ENCODE measurements at places on chromosomes 1 and 21.

GRCh38 chr1:203186091-203186445 lies 436 bp downstream of the CHI3L1 start:
- no peak for DNase-seq

- DNase-seq, result no peak
These were observed 175.7 kb downstream of the PSMG1 start for GRCh38 chr21:39007532-39007931.

DNA sequence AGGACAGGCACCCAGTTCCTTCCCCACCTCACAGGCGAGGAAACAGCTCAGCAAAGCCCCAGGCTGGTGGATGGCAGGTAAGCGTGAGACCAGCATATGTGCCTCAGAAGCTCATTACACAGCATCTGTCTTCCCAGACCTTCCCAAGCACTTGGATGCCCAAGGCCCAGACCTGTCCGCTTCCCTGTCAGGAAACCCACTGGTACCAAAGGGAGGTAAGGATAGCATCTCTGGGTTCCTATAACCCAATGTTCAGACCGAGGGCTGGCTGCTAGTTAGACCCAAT lies 3.3 kb downstream of the POFUT2 start:
- no peak for DNase-seq

DNA sequence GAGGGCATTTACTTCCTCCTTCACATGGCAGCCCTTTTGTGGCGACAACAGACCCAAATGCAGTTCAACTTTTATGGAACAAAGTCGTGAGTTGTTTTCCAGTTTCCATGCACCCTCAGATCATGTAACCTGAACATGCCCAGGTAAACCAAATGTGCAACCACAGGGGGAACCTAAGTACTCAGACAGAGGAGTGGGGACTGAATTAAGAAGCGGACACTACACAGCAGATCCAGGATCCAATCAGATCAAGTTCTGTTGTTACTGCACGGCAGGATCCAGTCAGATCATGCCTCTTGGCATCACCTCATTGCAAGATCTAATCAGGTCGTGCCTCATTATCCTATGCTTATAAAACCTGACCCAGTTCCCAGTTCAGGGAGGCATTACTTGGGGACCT lies 115.7 kb downstream of the MATN1 start:
- DNase-seq, result no peak

- DNase-seq, result peak; percentile 64
These were observed 10.1 kb downstream of the EPHA2 start for GRCh38 chr1:16145662-16146278.

DNA sequence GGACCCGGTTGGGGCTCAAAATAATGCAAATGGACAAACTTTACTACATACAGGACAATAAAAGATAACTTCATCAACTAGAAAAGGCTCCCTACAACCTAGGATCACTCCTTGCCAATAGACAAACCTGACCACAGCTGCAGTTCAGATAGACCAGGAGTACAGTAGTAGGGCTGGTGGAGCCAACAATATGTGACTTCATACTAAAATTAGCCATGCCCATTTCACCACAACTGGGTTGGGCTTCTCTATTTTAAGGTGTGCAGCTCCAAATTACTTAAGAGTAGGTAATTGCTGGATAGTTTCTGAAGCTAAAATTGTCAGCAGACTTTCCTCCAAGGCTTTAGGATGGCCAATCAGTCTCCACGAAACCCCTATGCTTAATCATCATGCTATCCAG lies 3.9 kb downstream of the DENND1B start:
- DNase-seq, result no peak

DNA sequence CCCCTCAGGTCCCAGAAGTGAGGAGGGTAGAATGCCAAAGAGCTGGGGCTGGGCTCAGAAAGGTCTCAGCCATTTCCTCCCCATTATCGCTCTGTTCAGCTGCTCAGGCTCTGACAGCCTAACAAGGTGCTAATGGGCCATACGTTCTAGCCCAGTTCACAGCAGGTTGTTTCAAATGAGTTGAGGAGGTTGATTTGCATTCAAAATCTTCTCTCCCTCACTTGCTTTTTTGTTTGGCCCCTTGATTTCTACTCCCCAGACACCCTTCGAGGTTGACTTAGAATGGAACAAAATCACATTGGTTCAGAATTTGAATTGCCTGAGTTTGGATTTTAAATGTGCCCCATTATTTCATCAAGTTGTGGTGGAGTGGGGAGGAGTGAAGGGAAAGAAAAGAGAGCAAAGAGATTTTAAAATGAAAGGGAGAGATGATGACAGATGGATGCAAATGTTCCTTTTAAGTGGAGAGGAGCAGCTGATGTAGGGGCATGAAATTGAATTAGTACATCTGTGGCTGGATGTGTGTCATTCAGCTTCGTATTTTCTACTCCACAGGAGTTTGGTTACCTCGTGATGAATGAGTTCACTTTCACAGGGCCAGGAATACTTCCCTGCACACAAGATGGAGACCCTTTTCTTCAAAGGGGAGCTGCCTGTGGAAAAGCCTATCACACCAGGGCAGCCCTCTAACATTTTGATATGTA lies 425.8 kb upstream of the CAMK1G start:
- DNase-seq, result no peak

- peak; percentile 38 for DNase-seq
These were observed at the start of gene RNF187 for GRCh38 chr1:228487336-228488124. Gene RNF187 (plus strand): TSS chr1:228487382.

- no peak for DNase-seq
These were observed 200.1 kb downstream of the ZC3H11B start for GRCh38 chr1:219412772-219413171.

GRCh38 chr1:75600781-75601180 lies 10.1 kb downstream of the SLC44A5 start:
- DNase-seq, result no peak

GRCh38 chr1:21939650-21940374 lies 2.7 kb upstream of the HSPG2 start:
- peak; percentile 76 for DNase-seq

GRCh38 chr1:85275701-85276214 lies 674 bp downstream of the BCL10 start:
- no peak for DNase-seq

- DNase-seq, result no peak
These were observed 5.0 kb upstream of the ILDR2 start for GRCh38 chr1:166980383-166980782.

DNA sequence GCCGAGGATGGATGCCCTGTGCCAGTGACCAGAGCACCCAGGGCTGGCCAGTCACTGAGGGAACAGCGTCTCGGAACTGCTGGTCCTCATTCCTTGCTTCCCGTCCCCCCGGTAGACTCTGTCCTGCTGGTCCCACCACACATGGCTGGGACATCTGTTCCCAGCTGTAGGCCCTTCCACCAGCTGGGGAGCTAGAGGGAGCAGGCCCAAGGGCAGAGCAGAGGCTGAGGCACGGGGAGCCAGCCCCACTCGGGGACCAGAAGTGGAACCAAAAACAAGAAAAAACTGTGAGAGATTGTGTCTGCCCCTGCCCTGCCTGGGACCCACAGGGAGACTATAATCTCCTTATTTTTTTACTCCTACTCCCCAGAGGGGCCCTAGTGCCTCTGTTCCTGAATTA lies 23.8 kb downstream of the ATP8B2 start:
- DNase-seq, result no peak

DNA sequence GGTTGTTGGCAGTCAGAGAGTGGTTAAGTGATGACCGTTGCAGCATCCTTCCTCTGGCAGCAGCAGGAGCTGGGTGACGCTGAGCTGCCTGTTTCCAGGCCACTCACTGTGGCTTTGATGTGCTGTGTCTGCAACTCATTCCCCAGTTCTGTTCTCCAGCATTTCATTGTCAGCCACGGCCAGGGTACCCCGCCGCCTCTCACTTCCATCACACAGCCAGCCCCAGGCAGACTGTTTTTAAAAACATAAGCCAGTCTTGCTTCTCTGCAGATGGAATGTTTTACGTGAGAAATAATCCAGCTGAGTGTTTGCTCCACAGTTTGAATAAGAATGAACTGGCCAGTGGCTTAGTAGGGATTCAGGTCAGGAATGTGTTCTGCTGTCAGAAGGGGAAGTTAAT lies 21.5 kb upstream of the ST6GALNAC3 start:
- no peak for DNase-seq

DNA sequence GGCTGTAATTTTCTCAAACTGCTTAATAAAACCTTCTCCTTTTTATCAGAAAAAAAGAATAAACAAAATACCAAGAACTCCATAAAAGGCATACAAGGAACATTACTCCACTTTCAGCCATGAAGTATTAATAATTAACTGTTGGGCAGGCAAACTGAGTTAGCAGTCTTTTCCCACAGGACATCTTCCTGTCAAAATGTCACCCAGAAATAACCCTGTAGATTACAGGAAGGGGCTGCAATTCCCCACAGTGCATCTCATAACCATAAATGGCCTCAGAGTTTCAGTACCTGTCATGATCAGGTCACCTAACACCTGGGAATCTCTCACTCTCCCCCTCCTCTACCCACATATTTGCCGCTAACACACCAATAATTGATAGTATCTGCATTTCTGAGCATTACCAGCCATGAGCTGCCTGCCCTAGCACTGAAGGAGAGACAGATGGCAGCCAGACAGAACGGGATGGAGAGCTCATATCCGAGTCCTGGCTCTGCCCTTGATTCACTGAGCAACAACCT lies 475.0 kb downstream of the SMYD3 start:
- no peak for DNase-seq

DNA sequence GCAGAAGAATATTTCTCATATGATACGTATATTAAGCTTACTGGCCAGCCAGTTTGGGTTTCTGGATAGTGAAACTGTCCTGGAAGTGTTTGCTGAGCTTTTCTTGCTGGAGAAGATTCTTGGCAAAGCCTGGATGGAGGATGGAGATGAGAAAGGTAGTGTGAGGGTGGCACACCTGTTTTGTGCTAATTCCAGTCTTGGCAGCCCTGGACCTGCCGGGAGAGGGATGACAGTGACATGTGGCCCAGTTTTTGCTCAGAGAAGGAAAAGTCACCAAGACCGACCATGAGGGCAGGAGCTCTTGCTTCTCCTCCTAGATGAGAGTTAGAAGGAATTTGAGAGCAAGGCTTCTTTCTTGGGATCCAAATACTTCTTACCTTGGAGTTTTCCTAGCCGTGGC lies 34.1 kb downstream of the DOP1B start:
- DNase-seq, result no peak

DNA sequence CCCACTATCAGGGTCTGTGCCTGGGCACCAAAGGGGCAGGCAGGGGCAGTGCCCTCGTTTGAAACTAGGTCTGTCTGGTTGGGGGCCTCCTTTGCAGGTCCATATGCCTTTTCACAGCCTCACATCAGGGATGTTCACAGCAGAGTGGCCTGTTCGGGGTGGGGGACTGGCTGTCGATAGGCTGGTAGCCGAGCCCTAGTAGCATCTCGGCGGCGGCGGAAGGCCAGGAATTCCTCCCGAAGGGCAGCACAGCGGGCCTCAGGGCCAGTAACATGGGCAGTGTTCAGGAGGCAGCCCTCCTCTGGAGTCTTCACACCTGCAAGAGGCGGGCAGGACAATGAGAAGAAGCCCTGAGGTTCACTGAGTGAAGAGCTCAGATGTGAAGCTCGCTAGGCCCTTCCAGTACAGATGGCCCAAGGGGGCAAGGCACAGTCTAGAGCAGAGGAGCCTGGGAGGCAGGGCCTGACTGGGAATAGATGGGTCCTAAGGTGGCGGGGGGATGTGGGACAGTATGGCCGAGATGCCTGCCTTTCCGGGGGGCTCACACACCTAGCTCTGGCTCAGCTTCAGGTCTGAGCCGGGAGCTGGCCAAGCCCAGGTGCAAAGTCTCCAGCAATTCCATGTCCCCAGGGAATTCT lies 2.0 kb upstream of the TAGLN2 start:
- no peak for DNase-seq

GRCh38 chr1:8660411-8660828 lies 157.0 kb downstream of the RERE start:
- peak; percentile 14 for DNase-seq

GRCh38 chr1:232557502-232558191 lies 72.3 kb downstream of the SIPA1L2 start:
- no peak for DNase-seq

- DNase-seq, result no peak
These were observed 271.1 kb upstream of the C1orf105 start for GRCh38 chr1:172149346-172149745.

DNA sequence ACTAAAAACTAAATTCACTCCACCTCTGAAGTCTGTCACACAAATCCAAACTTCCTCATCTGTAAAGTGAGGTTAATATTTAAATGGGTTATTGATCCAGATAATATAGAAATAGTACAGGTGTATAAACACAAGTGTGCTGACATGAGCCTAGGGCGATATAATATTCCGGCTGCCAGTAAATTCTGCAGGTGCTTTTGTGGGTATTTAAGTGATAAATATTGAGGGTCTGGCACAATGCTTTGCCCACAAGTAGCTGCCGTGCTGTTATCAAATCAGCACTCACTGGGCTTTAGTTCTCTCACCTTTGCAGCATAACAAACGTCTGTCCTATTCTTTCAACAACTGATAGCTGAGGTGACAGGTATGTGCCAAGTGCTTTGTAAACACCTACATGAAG lies 7.6 kb downstream of the PABPC4 start:
- DNase-seq, result no peak

DNA sequence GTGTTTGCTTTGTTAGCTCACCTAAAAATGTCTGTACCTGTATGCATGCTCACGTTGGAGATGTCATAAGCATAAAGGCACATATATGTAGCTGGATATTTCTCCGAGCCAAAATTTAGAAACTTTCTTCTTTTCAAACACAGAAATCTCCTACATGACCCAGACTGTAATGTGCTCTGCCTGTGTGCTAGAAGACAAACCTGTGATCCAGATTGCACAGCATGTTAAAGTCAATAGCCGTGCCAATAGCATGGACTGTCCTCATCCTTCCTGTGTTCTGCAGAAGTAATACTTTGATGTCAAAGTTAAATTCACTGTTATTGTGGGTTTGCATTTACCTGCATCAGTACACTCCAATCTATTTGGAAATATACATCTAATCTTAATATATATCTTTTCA lies 346.2 kb upstream of the ZRANB2 start:
- no peak for DNase-seq

GRCh38 chr1:224238212-224238611 lies 55.2 kb downstream of the DEGS1 start:
- DNase-seq, result no peak

GRCh38 chr1:192476802-192477298 lies 98.7 kb upstream of the RGS1 start:
- peak; percentile 28 for DNase-seq

DNA sequence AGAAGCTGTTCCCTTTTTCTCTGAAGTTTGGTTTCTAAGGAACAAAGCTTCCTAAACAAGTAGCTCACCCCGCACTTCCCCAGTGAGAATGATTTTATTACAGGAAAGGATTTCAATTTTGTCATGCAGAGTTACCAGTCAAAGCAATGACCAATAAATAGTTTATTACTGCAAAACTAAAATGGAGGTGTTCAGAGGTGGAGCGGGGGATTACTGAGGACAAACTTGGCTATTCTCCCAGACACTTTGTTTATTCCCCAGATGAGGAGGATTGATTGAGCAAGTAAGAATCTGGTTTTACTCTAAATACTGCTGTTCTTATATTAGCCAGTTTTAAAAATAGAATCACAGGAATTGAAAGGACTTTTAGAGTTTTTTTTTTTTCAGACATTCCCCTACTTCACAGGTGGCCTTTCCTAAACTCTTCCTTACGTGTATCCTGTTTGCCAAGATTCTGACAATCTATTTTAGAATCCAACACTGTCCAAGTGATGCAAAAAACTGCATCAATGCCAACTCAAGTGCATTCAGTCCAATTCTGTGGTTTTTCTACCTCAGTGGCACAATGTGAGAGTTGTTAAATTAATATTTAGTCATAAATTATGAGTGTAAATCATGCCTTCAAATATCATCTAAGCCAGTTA lies 136.1 kb downstream of the TNFSF18 start:
- no peak for DNase-seq

Measured in thoracic aorta (tissue), 2 donors.